ENCODE measurements at places on chromosomes 16 and 17.

DNA sequence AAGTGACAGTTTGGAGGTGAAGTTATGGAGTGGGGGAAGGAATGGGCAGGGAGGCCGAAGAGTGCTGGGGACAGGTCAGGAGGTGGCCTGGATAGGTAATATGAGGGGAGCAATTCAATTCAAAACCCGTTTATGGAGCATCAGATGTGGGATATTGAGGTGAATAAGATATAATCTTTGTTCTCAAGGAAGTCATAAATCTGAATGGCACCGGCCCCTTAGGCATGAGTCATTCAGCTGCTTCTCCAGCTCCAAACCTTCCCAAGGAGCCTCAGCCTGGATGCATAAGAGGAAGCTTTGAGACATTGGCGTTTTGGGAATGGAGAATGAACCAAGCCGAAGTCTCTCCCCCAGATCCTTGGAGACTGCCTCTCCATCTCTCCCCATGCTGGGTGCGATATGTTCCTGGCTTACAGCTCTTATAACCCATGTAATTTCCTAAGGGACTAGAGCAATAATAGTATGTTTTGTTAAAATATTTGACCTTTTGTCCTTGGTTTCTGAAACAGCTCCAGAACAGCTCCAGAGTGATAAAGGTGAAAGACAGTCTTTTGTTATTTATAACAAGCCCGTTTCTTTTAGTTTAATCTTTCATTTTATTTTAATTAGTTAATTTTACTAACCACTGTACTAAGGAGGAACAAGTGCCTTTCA, 1.7 kb downstream of the TUBG2 start:
- no peak for DNase-seq

- no peak for DNase-seq
Measured at GRCh38 chr17:48961516-48962233, 6.7 kb downstream of the GIP start.

- no peak for DNase-seq
Measured at GRCh38 chr16:80931801-80932707, 74.6 kb downstream of the CMC2 start.

- no peak for DNase-seq
Measured at GRCh38 chr16:87881324-87882200, 12.3 kb upstream of the SLC7A5 start.

DNA sequence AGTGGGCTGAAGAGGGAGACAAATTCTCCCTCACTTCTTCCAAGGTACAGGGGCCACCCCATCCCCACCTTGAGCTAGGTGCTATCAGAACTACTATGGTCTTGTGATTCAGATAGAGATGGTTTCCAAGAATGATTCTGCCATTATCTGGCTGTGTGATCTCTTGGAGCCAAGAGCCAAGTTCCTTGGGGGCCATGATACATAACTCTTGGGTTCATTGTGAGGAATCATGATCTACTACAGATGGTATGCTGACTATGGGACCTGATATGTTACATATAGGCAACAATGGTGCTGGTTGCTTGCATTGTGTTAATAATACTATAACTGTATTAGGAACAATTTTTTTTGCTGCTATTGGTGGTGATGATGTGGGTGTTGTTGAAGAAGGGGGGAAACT, 45.7 kb downstream of the DYNLRB2 start:
- no peak for DNase-seq

DNA sequence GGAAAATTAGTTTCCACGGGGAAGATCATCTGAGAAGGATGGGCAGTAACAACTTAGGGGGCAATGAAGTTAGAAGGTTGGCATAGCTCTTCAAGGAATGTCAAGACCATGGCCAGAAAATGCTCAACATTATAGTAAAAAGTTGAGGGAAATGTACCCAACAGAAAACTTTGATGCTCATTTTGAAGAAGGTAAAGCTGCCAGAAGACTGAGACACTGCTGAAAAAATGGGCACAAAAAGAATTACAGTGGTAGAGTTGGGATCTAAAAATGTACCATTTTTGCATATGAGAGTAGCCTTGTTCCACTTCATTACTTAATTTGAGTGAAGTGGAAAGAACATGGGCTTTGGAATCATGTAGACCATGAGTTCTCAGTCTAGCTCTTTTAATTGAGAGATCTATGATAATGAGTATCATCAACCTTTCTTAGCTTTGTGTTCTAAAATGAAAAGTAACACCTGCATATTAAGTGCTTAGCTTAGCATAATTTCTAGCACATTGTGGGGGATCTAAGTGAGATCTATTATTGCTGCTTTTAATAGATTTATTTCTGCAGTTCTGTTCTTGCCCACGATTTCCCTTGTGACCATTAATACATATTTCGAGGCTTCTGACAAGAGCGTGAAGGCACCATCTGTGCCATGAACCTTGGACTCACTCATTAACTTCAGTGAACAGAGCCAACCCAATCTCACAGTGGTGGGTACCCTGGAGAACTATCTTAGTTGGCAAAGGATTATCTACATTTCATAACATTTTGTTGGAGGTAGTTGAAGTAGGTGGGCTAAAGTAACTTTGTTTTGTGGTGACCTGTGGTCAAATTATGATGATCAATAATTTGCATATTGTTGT, 3.0 kb downstream of the NACA2 start:
- no peak for DNase-seq

DNA sequence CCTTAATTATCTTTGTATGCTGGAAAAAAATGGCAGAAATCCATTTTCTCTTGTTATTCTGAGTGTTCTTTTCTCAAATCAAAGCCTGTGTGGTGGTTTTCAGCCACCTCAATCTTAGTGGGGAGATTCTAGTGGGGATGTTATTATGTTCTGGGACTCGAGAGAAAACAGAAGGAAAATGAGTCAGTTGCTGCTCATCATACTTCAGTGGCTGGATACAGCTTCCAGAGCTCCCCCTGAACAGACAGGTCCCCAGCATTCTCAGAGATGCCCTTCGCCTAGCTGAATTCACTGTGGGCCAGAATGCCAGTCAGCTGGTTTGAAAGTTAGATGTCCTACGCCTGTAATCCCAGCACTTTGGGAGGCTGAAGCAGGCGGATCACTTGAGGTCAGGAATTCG, 8.5 kb downstream of the ST6GALNAC1 start:
- no peak for DNase-seq

DNA sequence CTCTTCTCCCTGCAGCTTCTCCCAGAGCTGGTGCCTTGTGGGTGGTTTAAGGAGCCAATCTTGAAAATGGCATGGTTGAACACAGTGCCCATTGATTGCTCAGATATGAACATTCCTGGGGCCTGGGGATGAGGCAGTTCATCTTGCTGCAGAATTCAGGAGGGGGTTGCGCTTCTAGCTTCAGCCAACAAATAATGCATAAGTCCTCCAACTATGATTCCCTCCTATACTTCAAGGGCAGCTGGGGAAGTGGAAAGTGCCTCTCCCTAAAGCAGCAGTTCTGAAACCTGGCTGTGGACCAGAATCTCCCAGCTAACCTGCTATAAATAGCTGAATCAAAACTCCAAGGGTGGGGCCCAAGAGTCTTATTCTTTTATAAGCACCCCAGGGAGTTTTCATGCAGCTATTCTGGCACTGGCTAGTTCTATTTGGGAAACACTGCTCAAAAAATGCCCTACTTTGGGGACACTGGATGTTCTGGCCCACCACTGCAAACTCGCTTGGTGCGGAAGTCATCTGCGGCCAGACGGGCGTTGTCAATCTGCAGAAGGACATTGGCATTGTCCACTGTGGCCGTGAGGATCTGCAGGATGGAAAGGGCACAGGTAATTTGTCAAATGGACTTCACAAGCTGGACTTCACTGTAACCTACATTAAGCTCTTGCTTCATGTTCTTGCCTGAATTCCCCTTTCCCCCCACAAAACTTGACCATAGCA, 130.3 kb downstream of the CCDC144A start:
- no peak for DNase-seq

DNA sequence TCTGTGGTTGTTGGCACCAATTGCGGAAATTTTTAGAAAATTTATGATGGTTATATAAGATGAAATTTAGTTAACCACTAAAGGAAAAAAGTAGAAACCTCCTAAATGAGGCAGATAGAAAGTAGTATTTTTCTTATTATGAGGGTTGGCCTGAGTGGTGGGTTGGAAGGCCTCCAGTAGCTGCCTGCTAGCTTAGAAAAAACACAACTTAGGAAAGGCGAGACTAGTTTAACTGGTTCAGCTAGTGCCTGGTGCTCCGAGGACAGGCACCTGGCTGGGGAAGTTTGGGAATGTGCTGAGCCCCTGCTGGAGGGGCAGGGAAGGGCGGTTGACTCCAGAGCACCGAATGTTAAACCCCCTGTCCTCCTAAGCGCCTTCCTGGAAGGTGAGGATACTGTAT, 19.9 kb downstream of the LDHD start:
- no peak for DNase-seq

DNA sequence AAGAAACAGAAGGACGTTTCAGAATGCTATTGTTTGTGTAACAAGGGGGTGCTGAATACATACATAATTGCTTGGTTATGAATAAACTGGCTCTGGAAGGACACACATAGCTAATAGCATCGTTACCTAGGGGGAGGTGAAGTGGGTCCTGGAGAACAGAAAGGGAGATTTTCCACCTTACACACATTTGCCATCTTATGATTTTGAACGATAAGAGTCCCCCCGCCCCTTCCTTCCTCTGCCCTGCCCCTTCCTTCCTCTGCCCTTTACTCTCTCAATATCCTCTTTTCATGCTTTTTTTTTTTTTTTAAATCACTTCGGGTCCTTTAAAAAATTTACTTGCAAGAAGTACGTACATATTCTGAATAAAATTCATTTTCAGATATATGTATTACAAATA, 902 bp upstream of the DHRS7B start:
- DNase-seq, result peak; percentile 36

DNA sequence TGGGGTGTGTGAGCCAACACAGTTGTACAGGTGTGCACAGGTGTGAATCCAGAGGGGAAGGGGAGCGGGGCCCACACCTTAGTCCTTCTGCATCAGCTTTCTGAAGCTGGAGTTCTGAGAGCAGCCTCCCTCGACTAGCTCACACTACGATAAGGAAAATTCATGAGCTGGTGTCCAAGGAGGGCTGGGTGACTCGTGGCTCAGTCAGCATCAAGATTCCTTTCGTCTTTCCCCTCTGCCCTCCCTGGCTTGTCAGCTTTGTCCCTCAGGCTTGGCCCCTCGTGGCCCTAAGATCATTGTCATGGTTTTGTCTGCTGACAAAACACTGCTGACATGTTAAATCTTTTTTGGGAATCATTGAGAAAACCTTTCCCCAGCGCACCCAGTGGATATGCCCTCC, 47.5 kb downstream of the OR1D5 start:
- DNase-seq, result no peak

DNA sequence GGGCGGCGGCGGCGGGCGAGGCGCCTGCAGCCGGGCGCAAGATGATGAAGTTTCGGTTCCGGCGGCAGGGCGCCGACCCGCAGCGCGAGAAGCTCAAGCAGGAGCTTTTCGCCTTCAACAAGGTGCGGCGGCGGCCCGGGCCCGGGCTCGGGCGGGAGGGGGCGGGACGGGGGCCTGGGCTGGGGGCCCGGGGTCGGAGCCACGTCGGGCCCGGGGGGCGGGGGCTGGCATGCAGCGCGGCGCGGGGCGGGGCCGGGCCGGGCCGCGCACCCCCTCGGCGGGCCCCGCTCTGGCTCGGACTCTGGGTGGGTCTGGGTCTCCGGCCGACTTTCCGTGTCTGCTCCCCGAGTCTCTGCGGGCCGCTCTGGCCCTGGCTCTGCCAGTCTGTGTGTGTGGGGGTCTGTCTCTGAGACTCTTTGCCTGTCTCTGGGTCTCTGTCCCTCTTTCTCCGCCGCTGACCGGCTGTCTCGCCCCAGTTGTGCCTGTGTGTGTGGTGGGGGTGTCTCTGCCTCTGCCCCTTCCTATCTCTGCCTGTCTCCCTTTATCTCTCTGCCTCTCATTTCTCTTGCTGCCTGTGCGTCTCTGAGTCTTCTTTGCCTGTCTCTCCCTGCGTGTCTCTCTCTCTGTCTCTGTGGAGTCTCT, 328 bp downstream of the LLGL1 start:
- DNase-seq, result no peak

GRCh38 chr17:27994586-27994985, 47.9 kb upstream of the NLK start:
- DNase-seq, result no peak

DNA sequence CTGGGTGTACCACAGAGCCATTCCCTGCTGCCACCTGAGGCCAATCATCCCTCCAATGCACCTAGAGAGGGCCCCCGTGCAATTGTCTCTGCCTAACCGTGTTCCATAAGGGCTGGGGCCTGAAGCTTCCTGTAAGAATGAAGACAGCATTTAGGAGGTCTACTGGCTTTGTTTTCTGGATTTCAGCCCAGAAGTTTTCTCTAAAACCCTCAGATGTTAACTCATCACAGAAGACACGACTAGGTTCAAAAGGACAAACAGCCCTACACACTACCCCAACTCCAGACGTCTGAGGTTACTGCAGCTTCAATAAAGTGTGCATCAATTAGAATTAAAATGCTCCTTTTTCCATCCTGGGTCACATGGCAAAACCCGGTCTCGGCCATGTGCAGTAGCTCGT, 10.8 kb upstream of the DRG2 start:
- DNase-seq, result no peak

- no peak for DNase-seq
Measured at GRCh38 chr16:3131755-3132377, 3.0 kb upstream of the ZNF213 start.

- no peak for DNase-seq
Measured at GRCh38 chr16:3282103-3282729, 1.1 kb upstream of the ZNF263 start.

GRCh38 chr17:8121681-8122421, 2.1 kb downstream of the HES7 start:
- no peak for DNase-seq

GRCh38 chr17:68248199-68248825, 469 bp downstream of the AMZ2 start:
- no peak for DNase-seq

GRCh38 chr17:49935526-49936210, 33.3 kb upstream of the DLX4 start:
- DNase-seq, result no peak

DNA sequence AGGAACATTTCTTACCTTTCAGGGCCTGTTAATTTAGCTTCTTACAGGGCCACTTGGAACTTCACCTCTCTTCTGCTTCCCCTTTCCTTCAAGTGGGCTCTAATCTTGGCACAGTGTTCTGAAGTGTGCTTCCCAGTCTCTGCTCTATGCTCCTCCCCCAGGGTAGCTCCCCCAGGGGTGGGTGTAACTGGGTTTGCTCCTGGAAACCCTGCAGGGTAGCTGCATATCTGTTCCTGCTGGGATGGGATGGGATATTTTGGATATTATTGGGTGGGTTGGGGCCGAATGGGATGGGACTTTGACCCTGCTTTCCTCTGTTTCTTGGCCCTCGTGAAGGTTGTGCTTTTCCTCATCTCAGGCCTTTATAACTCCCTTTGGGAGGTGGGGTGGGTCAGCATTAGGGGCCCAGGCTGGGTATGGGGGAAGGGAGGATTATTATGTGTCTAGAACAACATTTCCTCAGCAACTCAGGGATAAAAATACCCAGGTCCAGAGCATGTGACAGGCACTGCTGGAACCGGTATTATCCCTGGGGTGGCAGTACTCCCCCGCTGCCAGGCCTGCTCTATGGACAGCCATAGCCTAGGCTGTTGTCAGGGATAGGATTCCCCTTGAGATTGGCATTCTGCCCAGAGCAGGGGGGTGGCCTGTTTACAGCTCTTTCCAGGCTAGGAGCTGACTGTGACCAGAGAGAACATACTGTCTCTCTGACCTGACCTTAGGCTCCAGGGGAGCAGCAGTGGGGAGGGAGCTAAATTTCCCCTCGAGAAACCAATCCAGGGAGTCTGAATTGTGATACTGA, 5.0 kb downstream of the NFE2L1 start:
- DNase-seq, result no peak

- DNase-seq, result no peak
Measured at GRCh38 chr16:11088074-11088730, 143.8 kb downstream of the CLEC16A start.

GRCh38 chr17:50161023-50161910, 4.5 kb upstream of the SGCA start:
- DNase-seq, result peak; percentile 90

All from activated CD4-positive, CD25-positive, alpha-beta regulatory T cell treated with anti-CD3 and anti-CD28 coated beads, Interleukin-2, amount 50 U/mL, for 16 hours (primary cell).